ENCODE measurements at places on chromosomes 2 and 18.

- DNase-seq: no peak
These were observed 99.0 kb downstream of the PRKCE start for GRCh38 chr2:45750484-45750883.

DNA sequence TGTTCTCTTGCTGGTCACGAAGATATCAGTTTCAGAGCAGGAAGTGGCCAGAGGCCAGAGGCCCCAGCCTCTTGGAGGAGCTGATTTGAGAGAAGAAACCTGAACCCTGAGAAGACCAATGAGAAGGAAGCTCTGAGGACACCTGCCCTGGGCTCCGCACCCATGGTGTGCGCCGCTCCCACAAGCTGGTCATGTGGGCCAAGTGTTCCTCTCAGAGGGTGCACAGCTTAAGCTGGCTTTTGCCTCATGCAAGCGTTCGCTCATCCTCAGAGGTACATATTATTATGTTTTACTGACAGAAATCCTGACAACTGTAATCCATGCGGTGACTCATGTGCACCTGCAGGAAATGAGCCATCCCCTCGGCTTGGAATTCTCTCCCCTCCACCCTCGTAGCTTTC lies 316.1 kb upstream of the MYT1L start:
- peak; percentile 74 for DNase-seq

DNA sequence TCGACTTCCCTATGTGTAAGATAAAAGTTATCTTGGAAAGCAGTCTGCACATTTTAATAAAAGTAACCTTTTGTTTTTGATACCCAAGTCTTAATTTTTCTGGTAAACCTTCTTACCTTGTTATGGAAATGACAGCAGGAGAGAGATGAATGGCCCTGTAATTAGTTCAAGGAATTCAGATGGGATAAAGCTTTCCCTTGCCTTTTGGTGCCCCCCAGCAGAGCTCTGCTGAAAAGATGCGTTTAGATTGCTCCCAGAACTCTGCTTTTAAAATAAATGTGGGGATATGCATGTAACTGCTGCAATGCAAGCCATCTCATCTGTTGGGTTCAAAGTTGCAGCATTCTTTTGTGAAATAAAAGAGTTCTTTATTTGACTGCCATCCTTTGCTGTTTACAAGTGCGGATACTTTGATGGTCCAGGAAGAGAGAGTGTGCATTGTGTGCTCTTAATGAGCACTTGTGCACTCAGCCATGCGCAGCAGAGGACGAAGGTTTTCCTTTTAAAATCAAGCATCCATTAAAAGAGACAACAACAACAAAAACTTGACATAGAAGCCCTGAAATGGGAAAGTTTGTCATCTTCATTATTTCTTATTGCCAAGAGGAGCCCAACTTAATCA lies 176.7 kb upstream of the ST6GAL2 start:
- DNase-seq: no peak

DNA sequence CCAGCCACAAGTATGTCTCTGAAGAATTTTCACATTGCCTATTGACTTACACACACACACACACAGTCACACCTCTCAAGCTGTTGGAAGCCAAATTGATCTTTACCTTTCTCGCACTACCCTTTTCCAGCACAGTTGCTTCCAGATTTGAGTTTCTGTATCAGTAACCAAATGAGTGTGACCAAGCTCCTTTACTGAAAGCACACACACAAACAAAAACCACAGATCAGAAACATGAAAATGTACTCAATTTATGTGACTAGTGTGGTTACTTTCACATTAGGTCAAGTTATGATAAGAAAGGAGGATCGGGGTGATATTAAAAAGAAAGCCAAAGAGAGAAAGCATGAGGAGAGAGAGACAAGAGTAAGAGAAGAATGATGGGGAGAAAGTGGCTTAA lies 993.9 kb upstream of the POU3F3 start:
- DNase-seq: no peak

GRCh38 chr2:219551441-219552381 lies 7.9 kb downstream of the TMEM198 start:
- no peak for DNase-seq

DNA sequence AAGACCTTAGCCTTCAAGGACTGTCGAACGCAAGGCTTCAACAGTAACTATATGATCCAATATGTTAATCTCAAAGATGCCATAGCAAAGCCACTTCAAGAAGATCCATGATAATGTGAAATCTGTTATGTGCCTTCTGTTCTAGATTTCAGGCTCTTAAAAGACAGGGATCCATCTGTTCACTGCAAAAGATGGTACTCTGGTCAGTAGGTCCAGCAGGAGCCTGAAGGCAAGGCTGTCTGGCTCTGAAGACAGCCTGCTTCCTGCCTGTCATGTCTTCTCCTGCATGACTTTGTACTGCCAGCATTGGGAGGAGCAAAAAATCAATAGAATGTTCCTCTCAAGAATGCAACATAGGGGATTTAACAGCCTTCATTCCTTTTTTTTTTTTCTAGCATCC lies 270.8 kb upstream of the PARD3B start:
- DNase-seq: no peak

GRCh38 chr2:234463626-234464290 lies 33.1 kb downstream of the ARL4C start:
- no peak for DNase-seq

- no peak for DNase-seq
These were observed 401.8 kb downstream of the KCNJ3 start for GRCh38 chr2:155100261-155100660.

DNA sequence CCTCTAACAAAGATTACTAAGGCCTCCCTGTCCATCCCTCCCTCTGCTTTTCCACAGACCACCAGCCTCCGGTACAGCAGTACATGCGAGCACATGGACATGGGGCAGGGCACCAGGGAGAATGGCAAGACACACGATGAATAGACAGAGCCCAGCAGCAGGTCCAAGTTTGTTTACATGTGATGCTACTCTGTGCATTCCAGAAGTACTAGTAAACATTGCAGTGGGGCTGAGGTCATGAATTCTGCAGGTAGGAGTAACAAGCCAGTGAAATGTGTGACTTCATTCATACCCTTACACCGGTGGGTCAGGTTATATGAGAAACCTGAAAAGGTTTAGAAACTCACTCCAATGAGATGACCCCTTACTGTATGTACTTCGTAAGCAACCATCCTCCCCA lies 205.7 kb downstream of the BCL11A start:
- DNase-seq: no peak

- DNase-seq: no peak
These were observed 12.8 kb downstream of the PXDN start for GRCh38 chr2:1731447-1731962.

- no peak for DNase-seq
These were observed 12.3 kb downstream of the EN1 start for GRCh38 chr2:118834901-118835745.

DNA sequence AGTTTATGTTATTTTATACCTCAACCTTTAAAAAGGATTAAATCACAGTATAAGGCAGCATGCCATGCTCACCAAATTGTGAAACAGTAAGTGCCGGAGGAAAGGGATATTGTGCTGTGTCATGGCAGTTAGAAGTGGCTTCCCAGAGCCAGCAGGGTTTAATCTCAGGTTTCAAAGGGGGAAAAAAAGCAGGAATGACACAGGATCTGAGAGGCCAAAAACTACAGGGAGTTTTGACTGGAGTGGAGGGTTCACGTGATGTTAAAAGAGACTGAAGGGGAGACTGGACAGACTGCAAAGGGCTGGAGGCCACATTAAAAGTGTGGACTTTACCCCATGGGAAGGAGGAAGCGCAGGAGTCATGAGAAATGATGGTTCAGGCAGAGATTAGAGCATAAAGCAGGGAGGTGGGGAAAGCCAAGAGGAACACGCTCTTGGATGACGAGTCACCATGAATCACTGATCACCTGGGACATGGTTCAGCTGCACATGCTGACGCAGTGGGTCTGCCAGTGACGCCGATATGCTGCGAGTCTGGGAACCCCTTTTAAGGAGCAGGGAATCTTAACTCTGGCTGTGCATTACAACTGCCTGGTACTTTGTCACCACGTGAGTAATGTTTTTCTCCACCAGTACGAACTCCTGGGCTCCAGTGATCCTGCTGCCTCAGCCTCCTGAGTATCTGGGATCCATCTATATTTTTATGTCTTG lies 6.1 kb downstream of the CHMP1B start:
- DNase-seq: peak; percentile 25

- no peak for DNase-seq
These were observed 262.9 kb upstream of the GULP1 start for GRCh38 chr2:188028739-188029138.

- DNase-seq: no peak
These were observed 14.6 kb downstream of the KCNF1 start for GRCh38 chr2:10926191-10926820.

DNA sequence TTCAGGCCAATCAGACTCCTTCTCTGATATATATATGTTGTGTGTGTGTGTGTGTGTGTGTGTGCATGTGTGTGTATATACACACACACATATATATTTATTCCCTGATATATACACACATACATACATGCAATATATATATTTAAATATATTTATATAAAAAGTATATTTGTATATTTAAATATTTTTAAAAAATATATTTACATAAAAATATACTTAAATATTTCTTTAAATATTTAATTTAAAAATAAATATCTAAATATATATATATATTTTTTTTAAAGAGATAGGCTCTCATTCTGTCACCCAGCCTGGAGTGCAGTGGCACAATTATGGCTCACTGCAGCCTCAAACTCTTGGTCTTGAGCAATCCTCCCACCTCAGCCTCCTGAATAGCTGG lies 281.3 kb downstream of the DYSF start:
- no peak for DNase-seq

- no peak for DNase-seq
These were observed 68.2 kb downstream of the ADI1 start for GRCh38 chr2:3451169-3451568.

GRCh38 chr2:20622296-20622686 lies 28.6 kb downstream of the HS1BP3 start:
- no peak for DNase-seq

DNA sequence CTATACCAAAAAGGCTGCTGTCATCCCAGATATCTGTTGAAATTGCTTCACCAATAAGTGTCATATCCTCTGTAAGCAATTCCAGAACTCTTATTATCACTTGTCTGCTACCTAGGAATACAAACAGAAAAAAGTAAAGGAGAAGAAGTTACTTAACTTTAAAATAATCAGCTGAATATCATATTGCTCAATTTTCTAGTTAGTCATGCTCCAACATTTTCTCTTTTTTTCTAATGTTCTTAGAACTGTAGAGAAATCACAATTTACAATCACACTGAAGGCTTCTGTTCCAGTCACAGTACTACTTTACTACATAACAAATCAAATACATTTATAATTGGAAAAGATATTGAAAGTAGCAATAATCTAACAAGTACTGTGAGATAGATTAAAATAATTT lies 17.4 kb downstream of the RTTN start:
- no peak for DNase-seq
